Amygdala (tissue), 56 donors: ENCODE measurements at places on chromosomes 2 and 18.

DNA sequence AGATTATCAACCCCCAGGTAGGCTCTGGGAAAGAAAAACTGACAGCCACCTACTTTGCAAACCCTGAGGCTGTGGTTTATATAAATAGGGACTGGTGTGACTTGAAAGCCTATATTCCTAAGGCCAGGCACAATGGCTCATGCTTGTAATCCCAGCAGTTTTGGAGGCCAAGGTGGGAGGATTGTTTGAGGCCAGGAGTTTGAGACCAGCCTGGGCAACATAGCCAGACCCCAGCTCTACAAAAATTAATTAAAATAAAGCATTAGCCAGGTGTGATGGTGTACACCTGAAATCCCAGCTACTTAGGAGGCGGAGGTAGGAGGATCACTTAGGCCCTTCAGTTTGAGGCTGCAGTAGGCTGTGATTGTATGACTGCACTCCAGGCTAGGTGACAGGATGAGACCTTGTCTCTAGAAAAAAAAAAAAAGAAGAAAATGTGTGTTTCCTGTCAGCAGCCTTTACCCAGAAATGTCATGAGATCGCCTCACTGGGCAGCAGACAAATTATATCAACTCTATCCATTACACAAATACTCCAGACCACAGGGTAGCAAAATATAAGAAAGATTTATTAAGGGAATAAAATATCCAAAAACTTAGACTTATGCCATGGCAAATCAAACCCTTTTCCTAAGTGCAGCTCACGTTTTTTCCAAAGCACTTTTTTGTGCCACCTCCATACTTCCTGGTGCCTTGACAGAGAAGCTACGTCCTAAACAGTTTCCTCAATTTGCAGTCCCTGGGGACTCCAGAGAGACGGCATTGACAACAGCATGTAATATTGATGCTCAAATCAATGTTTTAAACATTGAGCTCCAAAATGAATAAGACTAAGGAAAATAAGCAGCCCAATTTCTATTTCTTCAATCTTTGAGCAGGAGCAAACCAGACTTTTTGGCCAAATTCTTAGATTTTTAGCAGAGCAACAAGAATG, 190.8 kb upstream of the NDUFV2 start:
- DNase-seq: no peak

GRCh38 chr18:46488471-46489213, 168.4 kb downstream of the LOXHD1 start:
- no peak for DNase-seq

DNA sequence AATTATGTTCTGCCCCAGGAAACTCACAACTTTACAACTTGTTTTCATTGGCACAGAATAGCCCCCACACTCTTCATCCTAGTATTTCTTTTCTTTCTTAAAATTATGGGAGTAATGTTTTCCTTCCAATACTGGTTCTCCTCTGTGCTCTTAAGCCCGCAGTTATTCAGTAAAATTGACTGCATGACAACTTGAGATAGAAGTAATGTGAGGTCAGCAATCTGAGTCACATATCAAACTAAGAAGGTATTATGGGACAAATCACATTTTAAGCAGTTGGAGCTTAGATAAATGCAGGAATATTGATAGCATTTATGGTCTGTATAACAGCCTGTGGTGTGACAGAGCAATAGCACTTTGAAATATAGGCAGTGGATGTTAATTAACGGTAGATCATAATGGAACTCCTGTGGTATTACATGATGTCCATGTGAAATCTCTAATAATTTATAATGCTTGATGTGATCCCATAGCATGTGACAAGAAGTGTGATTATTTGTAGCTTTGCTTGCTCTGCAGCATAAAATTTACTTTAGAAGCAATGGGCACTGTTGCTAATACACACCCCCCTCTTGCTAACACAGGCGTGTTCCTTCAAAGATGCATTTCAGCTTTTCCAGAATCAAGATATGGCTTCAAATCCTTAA, 351.4 kb upstream of the CDH20 start:
- no peak for DNase-seq

GRCh38 chr2:101374821-101375561, 12.3 kb downstream of the CREG2 start:
- no peak for DNase-seq

- no peak for DNase-seq
These were observed 67.2 kb downstream of the MBP start for GRCh38 chr18:77065221-77065981.

DNA sequence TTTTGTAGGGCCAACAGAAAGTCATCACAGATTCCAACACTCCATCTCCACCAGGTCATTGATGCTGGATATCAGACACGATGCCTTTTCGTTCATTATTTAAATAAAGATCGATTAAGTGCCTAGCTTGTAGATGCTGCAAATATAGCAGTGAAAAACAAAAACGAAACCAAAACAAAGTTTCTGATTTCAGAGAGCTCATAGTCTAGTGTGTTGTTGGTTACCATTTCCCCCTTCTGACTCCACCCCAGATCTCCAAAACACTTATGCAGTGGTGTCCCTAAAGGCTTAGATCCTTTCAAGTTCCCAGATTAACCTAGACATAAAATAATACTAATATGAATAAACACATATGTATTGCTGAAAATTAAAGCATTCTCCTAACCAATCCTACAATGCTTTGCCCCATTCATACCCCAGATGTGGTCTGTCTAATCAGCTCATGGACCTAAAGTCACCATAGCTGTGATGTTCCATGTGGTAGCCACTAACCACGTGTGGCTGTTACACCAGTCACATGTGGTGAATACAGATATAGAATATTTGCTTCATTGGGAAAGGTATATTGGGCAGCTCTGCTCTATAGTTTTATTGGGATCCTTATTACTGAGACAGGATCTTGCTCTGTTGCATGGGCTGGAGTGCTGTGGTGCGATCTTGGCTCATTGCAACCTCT, 787.2 kb downstream of the TDRD15 start:
- DNase-seq: no peak

- DNase-seq: no peak
These were observed 831.7 kb downstream of the RNF144A start for GRCh38 chr2:7748717-7749415.

DNA sequence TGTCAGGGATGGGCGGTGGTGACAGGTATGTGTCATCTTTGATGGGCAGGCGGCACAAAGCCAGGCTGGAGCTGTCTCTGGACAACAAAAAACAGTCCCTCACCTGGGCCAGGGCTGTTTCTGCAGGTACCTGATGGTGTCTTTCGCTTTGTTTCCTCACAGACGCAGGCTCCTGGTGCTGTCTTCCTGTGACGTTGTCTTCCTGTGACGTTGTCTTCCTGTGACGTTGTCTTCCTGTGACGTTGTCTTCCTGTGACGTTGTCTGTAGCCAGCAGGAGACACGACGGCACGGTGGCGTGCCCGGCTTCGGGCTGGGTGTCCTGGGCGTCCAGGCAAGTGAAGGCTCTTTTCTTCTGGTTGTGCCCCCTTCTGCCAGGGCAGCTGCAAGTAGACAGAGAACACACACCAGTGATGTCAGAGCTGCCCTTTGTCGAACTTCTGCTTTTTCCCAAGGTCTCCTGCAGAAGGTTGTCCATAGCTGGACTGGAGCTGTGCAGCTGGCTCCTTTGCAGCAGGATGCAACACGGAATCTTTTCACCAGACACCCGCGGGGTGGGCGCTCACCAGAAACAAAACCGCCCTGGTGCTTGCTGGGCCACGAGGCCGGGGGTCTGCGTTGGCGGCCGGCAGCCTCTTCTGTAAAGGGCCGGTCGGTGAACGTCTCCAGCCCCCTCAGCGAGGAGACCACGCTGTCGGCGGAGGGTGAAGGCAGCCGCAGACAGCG, 21.1 kb downstream of the GPR35 start:
- no peak for DNase-seq

DNA sequence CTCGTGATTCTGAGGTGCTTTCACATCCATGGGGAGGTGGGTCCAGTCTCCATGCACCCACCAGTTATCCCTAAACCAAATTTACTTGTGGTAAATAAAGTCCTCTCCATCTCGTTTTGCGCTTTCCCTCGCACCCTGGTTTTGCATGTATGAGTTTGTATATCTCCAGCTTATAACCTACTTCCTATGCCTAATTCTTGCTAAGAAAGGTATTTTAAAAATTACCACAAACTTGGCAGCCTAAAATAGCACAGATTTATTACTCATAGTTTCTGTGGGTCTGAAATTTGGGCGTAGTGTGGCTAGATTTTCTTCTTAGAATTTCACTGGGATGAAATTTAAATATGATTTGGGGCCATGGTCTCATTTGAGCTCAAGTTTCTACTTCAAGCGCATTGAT, 511.5 kb downstream of the NYAP2 start:
- DNase-seq: no peak
